ENCODE measurements at places on chromosomes 2 and 18. TPM values are rescaled to one million over a fixed set of nuclear protein-coding genes. Genes with fewer than 3 reads are reported as not detected.

DNA sequence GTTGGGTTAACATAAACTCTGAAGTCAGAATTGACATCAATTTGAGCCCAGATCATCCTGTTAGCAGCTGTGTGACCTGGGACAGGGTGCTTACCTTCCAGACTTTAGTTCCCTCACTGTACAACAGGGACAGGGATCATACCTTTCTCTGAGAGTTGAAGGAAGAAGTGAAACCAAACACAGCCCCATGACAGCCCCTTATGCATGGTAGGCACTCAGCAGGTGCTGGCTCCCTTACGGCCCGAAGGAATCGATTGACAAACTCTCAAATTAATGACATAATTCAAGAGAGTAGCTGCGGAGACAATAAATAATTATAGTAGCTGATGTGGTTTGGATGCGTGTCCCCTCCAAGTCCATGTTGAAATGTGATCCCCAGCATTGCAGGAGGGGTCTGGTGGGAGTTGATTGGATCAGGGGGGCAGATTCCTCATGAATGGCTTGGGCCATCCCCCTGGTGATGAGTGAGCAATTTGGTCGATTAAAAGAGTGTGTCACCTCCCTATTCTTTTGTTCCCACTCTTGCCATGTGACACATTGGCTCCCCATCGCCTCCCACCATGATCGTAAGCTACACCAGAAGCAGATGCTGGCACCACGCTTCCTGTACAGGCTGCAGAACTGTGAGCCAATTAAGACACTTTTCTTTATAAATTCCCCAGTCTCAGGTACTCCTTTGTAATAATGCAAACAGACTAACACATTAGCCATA is 72.4 kb downstream of the ODC1 start:
- no peak for DNase-seq

DNA sequence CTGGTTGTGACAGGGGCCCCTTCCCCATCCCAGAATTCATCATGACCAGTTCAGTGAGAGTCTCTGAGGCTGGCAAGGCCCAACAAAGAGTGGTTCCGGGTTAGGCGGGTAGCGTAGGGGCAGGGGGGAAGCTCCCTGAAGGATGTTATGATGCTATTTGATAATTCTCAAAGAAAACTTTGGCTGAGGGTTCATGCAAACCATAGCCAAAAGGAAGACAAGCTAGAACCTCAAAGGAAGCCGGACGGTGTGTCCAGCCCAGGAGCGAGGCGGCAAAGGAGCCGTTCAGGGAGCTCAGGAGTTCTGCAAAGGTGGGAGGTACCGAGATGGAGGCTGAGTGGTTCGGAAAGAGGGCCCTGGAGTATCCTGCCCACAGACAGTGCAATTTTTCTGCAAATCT is 226.8 kb upstream of the RAB6C start:
- no peak for DNase-seq

DNA sequence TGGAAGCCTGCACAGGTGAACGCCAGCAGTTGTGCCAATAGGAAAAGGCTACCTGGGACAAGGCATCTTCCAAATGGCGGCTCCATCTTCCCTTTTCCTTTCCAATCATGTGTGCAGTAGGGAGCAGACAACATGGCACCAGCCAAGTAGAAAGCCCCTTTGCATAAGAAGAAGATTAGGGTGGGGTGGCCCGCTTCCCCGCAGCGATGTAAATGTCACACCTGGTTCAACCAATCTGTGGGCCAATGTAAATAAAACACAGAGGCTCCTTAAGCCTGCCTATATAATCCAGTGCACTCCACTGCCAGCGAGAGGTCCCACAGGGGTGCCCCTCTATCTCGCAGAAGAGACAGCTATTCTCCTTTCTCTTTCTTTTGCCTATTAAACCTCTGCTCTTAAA is 468.4 kb upstream of the CRIM1 start:
- DNase-seq = no peak

DNA sequence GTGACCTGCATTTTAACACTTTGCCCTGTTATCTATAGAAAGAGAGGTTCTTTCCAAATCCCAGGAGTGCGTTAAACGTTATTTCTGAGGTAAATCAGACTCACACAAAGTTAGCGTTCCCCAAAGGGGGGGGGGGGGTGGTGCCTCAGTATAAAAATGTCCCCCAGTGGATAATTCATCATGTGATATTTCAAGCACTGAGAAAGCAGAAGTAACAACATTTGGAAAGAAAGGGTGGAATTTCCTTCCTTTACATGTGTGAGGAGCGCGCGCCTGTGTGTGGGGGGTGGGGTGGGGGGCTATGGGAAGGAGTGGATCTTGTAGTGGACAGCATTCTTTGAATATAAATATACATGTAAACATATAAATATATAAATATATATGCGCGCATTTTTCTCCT is 630.9 kb downstream of the NYAP2 start:
- no peak for DNase-seq

DNA sequence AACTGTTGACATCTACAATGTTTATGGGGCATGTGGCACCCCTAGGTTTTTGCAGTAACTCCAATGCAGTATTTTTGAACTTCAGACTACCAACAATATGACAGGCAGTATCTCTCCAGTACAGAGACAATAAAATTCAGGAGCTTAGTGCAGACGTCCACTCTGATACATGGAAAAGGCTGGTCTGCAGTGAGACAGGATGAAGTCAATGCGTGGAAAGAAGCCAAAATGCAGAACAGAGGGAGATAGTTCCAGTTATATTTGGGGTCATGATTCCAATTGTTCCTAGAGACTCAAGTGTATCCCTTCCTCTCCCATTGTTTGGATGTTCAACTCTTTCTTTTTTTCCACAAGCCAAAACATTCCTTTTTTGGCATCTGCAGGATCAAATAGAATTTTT is 18.7 kb upstream of the SMAD2 start:
- DNase-seq = no peak

- DNase-seq = no peak
Observed at GRCh38 chr2:159117658-159118057, 149.2 kb downstream of the TANC1 start.

DNA sequence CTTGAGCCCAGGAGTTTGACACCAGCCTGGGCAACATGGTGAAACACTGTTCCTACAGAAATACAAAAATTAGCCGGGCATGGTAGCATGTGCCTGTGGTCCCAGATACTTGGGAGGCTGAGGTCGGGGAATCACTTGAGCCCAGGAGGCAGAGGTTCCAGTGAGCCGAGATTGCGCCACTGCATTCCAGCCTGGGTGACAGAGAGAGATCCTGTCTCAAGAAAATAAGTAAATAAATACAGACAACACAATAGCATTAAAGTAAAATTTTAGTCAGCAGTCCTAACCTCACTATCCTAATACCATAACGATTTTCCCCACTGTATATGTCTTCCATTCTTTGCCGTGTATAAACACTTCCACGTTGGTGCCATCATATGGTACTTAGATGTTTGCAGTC is 83.0 kb upstream of the MBOAT2 start:
- no peak for DNase-seq

GRCh38 chr2:240585101-240585500 is 1.4 kb upstream of the CAPN10 start:
- DNase-seq = no peak

GRCh38 chr2:157842106-157842879 is 33.8 kb downstream of the ACVR1 start:
- no peak for DNase-seq

- DNase-seq = no peak
Observed at GRCh38 chr2:105834931-105835330, 90.2 kb downstream of the NCK2 start.

GRCh38 chr2:187569042-187569441 is 14.8 kb upstream of the TFPI start:
- DNase-seq = no peak

- no peak for DNase-seq
Observed at GRCh38 chr18:37640504-37640903, 74.9 kb upstream of the CELF4 start.

DNA sequence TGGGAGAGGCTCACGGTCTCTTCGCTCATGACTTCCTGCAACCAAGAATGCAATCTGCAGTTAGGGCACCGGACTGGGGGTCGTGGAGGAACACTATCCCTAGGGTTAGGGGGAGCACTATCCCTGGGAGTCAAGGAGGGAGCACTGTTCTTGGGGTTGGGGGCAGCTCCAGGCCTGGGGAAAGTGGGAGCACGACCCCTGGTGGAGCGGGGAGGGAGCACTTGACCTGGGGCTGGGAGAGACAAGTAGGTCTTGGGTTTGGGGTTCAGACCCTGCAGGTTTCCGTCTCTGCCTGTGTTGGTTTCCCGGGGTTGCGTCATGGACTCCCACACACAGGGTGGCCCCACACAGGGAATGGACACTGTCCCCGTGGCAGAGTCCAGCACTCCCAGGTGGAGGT is 133.6 kb downstream of the TPO start:
- no peak for DNase-seq

GRCh38 chr2:188607501-188607900 is 315.8 kb downstream of the GULP1 start:
- DNase-seq = no peak

DNA sequence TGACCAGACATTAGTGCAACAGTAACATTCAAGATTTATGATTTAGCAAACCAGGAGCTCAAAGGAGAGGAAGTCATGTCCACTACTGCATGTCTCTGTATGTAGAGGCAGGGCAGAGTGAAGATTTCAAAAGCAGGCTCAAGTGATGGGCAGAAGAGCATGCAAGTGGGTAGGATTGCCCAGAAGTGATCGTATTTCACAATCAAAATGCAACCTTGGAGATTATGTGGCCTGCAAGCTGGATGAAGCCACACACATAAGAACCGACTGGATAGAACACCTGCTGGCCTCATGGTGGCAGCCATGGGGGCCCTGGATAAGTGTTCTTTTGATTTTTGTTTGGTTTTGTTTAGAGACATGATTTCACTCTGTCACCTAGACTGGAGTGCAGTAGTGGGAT is 286.8 kb upstream of the RAB12 start:
- DNase-seq = no peak

Gene SKOR2
- total RNA-seq = not detected

Gene IL1RN
- 35.2 TPM for total RNA-seq

Gene SERPINB11
- not detected for total RNA-seq

Gene GKN1
- not detected for total RNA-seq

Gene SERPINB3
- not detected for total RNA-seq

Gene R3HDM1
- 10.6 TPM for total RNA-seq

Gene LYG2
- not detected for total RNA-seq

All from right lobe of liver (tissue), 6 donors.